ENCODE measurements at places on chromosomes 13 and 19.

GRCh38 chr13:87698268-87698667, 27.1 kb downstream of the SLITRK5 start:
- DNase-seq: no peak

GRCh38 chr13:92954746-92955145, 271.9 kb upstream of the GPC6 start:
- DNase-seq: no peak

- DNase-seq: no peak
Observed at GRCh38 chr13:94417294-94417693, 62.2 kb downstream of the DCT start.

- DNase-seq: peak; percentile 99
Observed at GRCh38 chr19:51108066-51108804, at the start of gene CTU1. CTU1 (minus strand) TSS chr19:51108409; CDS start chr19:51104569, 3,840 bp downstream.

DNA sequence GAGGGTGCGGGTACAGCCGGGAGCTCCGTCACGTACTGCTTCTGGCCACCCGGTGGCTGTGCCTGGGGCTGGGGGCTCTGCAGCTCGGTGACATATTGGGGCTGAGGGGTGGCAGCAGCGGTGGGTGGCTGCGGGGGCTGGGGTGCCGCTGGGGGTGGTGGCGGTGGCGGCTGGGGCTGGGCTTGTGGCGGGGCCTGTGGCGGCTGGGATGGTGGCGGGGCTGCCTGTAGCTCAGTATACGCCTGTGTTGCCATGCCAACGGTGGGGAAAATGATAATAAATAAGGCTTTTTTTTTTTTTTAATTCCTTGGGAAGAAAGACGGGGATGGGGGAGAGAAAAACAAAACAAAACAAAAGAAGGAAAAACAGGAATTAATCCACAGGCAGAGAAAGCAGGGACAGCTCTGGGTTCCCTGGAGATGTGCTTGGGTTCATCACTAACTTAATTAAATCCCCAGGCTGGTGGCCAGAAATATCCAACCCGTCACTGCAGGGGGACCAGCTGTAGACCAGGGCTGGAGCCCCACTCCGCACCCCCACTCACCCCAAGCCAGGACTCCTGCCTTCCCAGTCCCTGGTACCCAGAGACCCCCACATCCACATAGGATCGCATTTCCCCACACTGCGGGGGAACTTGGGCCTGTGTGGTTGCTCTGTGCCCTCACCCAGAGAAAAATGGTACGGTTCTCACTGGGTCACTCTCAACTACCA, 12.4 kb downstream of the RFX1 start:
- DNase-seq: no peak

GRCh38 chr13:82036602-82037001, 1695.7 kb upstream of the SPRY2 start:
- no peak for DNase-seq

- DNase-seq: no peak
Observed at GRCh38 chr13:88937384-88937783, 1266.2 kb downstream of the SLITRK5 start.

- DNase-seq: peak; percentile 42
Observed at GRCh38 chr13:20193162-20193906, 596 bp upstream of the GJB2 start.

- DNase-seq: no peak
Observed at GRCh38 chr13:48862572-48862971, 113.1 kb upstream of the FNDC3A start.

GRCh38 chr19:24078680-24079079, 8.3 kb upstream of the ZNF254 start:
- no peak for DNase-seq

GRCh38 chr19:3404324-3405260, 38.2 kb downstream of the NFIC start:
- DNase-seq: peak; percentile 93

DNA sequence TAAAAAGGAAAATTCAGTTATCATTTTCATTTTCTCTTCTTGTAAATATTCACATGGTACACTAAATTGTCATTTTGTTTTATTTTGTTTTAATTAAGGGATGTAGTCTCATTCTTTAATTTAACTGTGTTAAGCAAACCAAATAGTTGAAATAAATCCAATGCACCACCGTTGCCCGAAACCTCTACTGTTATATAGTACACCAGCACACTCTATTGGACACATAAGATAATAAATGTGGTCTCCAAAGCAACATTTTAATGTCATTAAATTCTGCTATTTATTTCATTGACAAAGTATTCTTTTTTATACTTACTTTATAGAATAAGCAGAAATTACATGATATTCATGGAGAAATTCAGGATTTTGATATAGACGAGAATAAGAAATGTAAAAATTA, 156.4 kb upstream of the FREM2 start:
- peak; percentile 45 for DNase-seq

- DNase-seq: no peak
Observed at GRCh38 chr13:87331178-87331577, 340.0 kb upstream of the SLITRK5 start.

DNA sequence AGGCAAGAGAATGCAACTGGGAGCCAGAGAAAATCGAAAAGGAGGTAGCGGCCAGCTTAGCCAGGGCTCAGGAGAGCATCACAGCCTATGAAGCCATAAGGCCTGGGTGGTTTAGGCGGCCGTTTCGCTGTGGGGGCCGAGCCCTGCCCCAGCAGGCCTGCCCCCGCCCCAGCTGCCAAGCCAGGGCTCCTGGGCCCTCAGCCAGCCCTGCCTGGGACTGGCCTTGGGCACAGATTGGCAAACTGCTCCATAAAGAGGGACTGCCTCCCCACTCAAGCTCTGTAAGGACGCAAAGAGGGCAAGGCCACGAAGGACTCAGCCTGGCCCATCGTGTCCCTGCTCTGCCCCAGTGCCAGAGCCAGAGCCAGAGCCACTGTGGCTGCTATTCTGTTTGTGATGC, 10.2 kb downstream of the ZNF653 start:
- DNase-seq: no peak

GRCh38 chr13:41675306-41675705, 218.0 kb downstream of the RGCC start:
- peak; percentile 54 for DNase-seq

- DNase-seq: no peak
Observed at GRCh38 chr13:113666951-113667701, at the start of gene GRK1. GRK1 (plus strand) TSS chr13:113667219; CDS start chr13:113667387, 168 bp downstream.

GRCh38 chr19:8158411-8159074, 9.2 kb upstream of the FBN3 start:
- peak; percentile 78 for DNase-seq

DNA sequence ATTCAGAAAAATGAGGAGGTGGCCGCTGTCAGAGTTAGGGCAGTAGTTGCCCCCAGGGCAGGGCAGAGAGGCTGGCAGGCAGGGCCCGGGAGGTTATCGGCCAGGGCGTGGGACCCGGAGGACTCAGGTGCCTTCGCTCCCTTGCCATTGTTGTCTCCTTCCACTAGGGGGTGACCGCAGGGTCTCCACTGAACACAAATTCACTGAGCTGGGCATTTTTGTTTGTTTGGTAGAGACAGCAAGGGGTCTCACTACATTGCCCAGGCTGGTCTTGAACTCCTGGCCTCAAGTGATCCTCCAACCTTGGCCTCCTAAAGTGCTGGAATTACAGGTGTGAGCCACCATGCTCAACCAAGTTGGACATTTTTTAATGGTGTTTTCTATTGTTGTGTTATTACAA, 25.1 kb downstream of the CARS2 start:
- DNase-seq: peak; percentile 57

DNA sequence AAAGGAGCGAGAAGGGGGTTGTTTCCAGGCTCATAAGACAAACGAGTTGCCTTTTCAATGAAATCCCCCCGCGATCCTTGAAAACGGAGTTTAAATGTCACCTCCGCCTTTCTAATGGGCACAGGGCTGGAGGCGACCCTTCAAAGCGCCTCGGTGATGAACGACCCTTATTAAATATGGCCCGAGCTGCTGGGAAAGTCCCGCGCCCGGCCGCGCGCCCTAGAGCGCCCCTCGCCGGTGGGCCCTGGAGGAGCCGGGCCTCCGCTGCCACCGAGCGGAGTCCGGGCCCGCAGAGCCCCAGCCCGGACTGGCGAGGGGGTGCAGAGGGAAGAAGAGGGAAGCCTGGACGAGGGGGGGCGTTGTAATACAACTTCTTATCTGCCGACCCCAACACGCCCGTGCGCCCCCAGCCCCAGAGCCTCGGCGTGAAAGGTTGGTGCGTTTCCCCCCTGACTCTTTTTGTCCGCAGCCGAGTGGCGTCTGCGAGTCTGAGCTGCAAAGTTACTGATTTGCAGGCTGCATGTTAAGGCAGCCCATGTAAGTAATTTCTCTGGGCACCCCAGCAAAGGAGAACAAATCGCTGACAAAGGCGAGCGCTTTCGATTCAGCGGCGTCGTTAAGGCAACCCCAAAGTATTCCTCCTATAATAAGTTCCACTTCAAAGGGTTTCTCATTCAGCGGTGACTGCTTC, 11.9 kb downstream of the ZIC5 start:
- DNase-seq: no peak

DNA sequence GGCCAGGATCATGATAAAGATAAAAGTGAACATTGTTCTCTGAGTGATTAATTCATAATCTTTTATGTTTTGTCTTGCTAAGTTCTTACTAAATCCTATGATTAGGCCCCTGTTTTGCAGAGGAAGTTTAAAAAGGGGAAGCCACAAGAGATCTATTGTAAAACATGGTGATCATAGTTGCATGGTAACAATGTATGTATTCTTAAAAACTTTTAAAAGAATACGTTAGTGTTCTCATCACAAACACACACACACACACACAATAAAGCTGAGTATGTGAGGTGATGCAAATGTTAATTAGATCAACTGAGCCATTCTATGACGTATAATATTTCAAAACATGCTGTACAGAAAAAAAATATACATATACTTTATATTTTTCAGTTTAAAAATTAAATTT, 51.2 kb downstream of the MBD3L2B start:
- no peak for DNase-seq

All from GM03348 (cell line).